ENCODE measurements at places on chromosomes 1 and 21.

DNA sequence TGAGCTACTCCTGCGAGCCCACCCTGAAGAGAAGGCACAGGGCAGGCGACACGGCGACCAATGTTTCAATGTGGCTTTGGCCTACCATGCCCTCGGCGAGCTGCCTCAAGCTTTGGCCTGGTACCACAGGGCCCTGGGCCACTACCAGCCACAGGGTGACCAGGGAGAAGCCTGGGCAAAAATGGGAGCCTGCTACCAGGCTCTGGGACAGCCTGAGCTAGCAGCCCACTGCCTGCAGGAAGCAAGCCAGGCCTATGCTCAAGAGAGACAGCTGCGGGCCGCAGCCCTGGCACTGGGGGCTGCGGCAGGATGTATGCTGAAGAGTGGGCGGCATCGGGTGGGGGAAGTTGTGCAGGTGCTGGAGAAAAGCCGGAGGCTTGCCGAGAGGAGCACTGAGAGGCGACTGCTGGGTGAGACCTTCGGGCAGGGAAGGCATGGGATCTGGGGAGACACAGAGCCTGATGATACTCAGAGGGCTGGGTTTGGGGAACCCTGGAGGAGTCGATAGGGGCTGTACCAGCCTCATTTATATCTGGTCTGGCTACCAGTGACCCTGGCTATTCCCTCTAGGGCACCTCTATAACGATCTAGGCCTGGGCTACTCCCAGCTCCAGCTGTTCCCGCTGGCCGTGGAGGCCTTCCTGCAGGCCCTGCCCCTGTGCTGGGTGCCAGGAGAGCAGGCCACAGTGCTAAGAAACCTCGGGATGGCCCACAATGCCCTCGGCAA lies 2.3 kb downstream of the TTC24 start:
- DNase-seq: no peak

- DNase-seq: no peak
These were observed 94.1 kb downstream of the PGBD5 start for GRCh38 chr1:230332061-230332460.

- no peak for DNase-seq
These were observed 4.3 kb downstream of the TRIM46 start for GRCh38 chr1:155177918-155178281.

DNA sequence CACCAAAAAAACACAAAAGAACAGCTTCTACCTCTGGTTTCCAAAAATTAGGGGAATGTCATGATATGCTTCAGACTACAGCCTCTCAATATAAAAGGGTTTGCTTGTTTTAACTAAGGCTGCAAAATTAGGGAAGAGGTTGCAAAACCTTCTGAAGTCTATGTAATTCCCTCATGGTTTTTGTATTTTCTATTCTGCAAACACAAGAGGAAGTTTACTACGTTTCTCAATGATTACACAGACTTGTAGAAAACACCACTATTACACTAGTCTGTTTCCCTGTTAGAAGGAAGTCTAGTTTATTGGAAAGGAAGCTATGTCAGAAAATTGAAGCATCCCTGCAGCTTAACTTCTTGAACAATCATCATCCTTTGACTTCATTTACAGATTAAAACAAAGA lies 229.7 kb upstream of the FMN2 start:
- DNase-seq: no peak

GRCh38 chr21:25421321-25422028 lies 185.8 kb downstream of the MRPL39 start:
- no peak for DNase-seq

- DNase-seq: peak; percentile 62
These were observed 61.3 kb upstream of the CACYBP start for GRCh38 chr1:174938281-174939007.

DNA sequence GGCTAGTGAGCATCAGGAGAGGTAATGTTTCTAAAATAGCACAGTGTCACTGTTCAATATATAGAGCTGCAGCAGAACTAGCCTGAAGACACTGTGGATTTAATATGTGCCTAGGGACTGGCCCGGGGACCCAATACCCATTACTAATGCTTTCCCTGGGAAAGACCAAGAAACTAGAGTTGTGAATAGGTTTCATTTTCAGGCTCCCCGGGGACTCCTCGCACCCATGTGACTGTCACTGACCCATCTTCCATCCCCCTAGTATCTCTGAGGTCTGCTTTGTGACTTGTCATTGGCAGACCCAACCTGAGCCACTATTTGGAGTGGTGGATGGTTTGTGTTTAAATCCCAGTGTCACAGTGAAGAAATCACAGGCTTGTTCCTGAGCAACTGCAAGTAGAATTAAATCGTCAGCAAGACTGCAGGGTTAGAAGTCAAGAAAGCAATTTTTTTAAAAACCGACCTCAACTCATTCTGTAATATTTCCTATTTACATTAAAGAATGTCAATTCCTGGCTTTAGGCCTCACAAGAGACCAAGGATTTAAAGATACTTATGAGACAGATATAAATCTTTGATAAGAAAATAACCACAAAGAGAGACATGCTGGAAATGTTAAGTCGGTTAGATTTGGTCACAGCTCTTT lies 130.0 kb upstream of the TNR start:
- no peak for DNase-seq

- no peak for DNase-seq
These were observed 401 bp downstream of the TP73 start for GRCh38 chr1:3652548-3653285.

- no peak for DNase-seq
These were observed 610 bp downstream of the WDR26 start for GRCh38 chr1:224433701-224434672.

DNA sequence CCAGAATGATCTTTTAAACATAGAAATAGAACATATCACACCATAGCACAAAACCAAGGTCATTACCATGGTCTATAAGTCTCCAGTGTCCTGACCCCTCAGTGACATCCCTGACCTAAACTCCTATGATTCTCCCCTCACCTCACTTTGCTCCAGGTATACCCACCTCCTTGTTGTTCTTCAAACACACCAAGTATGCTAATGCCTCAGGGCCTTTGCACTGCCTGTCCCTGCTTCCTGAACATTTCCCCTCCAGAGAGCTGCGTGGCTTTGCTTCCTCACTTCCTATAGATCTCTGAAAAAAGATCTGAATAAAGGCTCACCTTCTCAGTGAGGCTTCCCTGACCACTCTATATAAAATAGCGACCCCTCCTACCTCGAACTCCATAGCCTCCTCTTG lies 1.1 kb downstream of the GOLT1A start:
- no peak for DNase-seq

DNA sequence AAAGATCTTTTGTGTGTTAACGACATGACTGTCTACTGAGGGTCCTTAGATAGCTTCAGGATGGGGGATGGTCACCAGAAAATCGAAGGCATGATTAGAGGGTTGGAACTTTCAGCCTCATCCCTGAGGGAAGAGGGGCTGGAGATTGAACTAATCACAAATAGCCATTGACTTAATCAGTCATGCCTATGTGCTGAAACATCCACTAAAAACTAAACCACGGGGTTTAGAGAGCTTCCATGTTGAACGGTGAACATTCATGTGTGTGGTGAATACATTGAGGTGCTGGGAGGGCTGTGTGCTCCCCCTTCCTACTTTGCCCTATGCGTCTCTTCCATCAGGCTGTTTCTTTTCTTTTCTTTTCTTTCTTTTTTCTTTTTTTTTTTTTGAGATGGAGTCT lies 17.0 kb downstream of the RBP7 start:
- DNase-seq: peak; percentile 63

- no peak for DNase-seq
These were observed 34.1 kb downstream of the EXTL2 start for GRCh38 chr1:100860397-100860991.

DNA sequence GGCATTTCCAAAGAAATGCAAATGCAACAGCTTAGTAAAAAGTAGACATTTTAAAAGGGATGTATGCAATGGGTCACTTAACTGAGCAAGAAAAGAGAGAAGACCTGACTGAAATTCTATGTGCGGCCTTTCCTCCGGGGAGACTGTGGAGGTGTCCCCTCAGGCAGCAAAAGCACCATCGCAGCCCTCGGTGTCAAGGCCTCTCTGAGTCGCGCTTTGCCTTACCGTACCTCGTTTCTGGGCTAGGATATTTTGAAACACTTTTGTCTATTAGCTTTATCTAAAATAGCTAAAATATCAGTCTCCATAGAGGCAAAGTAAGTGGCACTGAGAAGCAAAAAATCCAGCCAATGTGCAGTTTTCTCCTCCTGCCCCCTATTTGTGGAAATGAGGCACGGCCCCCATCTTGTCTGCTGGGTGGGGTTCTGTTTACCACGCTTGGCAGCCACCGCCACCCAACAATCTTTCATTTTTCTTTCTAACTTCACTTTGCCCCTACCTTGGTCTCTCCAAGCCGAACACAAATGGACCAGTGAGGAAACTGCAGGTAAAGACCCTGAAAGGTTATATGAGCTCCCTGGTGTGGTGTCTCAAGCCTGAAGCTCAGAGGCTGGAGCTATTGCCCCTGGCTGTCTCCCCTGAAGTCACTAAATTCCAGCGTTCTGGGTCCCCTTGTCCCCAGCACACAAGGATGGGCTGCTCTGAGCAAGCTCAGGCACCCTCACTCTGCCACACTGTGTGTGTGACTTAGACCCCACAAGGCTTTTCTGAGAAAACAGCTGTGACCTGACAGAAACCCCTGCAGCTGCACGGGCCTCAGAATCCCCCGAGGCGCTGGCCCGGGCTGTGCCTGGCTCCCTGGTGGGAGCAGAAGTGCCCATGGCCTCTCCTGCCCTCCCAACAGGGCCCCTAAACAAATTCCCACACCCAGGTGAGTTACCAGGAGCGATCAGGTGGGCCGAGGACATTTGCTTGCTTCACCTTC lies 1.6 kb downstream of the CD247 start:
- DNase-seq: no peak

DNA sequence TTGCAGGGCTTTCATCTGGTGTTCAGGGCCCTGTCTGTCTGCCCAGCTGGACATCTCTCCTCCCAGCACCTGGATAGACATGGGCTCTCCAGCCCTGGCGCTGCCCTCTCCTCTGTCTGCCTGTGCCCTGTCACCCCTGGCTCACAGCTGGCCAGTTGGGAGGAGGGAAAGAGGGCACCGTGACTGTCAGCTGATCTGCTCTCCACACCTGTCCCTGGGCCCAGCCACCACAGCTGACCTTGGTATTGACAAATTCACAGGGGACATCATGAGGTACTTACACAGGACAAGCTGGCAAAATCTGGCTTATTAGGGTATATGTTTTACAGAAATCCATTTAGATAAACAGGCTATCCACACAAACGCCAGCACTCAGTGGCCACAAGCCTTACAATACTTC lies 8.3 kb downstream of the TNR start:
- DNase-seq: no peak

DNA sequence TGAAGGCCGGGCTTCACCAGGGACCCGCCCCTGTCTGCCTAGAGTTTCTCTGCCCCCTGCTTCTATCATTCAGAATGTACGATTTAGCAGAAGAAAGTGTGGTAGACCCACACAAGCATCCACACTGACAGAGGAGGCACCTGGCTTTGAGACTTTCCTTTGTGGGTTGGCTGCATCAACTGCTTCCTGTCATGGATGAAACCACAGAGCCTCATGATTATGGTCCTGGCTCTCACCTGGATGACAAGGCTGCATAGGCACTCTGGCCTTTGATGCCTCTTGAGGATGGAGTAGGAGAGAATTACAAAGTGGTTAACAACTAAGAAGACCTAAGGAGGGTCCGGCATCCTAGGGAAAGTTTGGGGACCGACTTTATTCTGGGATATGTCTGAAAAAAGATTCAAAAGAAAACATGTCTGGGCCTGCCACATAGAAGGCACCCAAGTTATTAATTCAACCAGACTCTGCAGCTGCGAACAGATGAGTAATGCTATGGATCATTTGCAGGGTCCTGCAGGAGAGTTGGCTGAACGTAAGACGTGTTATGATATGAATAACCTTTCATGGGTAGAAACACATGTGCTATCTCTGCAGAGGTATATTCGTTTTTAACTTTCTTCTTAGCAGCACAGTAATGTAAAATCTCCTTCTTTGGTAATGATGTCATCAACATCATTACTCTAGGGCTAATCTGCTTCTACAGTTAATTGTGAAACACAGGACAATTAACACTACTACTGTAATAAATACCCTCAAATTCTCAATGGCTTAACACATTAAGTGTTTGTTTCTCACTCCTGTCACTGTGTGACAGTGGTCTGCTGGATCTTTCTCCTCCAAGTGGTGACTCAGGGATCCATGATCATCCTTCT lies 136.2 kb downstream of the SLC35F3 start:
- DNase-seq: no peak

DNA sequence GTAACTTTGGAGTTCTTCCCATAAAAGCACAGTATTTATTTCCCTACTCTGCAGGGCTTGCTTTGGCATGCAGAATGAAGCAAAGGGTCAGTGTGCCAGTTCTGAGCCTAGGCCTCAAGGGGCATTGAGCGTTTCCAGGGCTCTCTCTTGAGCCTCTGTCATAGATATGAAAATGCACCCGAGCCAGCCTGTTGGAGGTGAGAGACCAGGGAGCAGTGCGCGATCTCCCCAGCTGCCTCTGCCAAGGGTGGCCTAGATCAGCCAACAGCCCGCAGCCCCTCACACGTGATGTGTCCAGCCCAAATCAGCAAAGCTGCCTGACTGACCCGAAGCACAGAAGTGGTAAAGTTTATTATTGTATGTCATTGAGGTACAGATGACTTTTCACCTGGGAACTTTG lies 63.7 kb downstream of the TENT5C start:
- DNase-seq: no peak

DNA sequence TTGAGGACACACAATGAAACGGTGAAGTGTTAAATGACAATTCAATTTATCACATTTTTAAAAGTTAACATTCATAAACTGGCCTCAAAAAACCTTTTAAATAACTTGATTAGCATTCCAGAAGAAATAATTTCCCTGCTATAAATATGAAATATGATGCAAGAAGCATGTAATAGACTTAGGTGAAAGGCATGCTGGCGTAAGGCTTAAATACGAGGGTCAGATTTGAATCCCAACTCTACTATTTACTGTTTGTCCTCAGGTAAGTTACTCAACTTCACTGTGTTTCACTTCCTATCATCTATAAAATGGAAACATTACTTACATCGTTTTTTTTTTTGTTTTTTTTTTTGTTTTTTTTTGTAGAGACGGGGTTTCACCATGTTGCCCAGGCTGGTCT lies 40.8 kb downstream of the EPRS1 start:
- no peak for DNase-seq

DNA sequence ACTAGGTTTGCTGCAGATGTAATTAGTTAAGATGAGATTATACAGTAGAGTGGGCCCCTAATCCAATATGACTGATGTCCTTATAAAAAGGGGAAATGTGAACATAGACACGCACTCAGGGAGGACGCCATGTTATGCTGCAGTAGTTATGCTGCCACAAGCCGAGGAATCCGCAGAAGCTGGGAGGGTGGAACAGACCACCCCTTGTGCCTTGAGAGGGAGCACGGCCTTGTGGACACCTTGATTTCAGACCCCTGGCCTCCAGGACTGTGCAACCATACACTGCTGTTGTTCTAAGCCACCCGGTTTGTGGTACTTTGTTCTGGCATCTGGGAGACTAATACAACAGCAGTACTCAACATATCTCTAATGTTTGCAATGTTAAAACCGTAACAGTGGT lies 57.9 kb upstream of the HIVEP3 start:
- DNase-seq: no peak

- DNase-seq: no peak
These were observed 42.9 kb downstream of the IER5 start for GRCh38 chr1:181131255-181131941.

GRCh38 chr1:35844826-35845225 lies 37.0 kb downstream of the AGO4 start:
- no peak for DNase-seq
